ENCODE measurements at places on chromosomes 5 and 9.

DNA sequence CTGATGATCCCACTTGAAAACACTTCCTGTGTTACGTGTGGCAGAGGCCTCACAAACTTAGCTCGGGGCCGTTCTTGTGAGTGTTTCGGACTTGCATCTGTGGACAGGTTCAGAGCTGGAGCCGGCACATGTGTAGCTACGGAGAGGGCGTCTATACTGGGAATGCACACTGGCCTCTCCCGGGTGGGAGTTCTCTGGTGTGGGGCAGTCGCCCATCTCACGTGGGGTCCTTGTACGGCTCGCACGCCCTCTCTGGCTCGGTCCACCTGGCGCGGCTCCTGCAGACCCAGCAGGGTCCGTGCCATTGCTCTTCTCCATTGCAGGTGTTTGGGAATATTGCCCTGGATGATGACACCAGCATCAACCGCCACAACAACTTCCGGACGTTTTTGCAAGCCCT is 197.9 kb downstream of the CACNA1B start:
- peak; percentile 88 for DNase-seq

DNA sequence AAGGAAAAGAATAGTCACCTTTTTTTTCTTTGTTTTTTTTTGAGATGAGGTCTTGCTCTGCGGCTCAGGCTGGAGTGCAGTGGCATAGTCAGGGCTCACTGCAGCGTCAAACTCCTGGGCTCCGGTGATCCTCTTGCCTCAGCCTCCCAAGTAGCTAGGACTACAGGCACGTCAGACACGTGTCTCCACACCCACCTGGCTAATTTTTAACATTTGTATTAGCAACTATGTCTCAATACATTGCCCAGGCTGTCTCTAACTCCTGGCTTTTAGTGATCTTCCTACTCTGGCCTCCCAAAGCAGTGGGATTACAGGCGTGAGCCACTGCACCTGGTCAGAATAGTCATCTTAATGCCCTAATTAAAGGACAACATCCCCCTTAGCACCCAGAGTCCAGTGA is 54.4 kb upstream of the CTSL start:
- peak; percentile 19 for DNase-seq

GRCh38 chr5:148172377-148172776 is 4.0 kb downstream of the SPINK14 start:
- no peak for DNase-seq

DNA sequence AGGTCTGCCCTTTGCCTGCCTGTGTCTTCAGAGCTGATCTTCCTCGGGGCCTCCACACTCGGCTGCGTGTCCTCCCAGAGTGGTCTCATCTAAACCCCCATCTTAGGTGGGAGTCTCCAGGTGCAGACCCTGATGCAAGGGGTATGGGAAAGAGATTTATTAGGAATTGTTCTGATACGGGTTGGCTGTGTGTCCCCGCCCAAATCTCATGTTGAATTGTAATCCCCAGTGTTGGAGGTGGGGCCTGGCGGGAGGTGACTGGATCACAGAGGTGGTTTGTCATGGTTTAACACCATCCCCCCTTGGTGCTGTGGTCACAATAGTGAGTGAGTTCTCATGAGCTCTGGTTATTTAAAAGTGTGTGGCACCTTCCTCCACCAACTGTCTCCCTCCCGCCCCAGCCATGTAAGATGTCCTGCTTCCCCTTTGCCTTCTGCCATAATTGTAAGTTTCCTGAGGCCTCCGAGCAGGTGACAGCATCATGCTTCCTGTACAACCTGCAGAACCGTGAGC is 208.4 kb downstream of the AOPEP start:
- DNase-seq = no peak

GRCh38 chr5:19855931-19856330 is 132.1 kb downstream of the CDH18 start:
- no peak for DNase-seq

GRCh38 chr5:173919443-173919842 is 31.3 kb downstream of the CPEB4 start:
- DNase-seq = no peak

DNA sequence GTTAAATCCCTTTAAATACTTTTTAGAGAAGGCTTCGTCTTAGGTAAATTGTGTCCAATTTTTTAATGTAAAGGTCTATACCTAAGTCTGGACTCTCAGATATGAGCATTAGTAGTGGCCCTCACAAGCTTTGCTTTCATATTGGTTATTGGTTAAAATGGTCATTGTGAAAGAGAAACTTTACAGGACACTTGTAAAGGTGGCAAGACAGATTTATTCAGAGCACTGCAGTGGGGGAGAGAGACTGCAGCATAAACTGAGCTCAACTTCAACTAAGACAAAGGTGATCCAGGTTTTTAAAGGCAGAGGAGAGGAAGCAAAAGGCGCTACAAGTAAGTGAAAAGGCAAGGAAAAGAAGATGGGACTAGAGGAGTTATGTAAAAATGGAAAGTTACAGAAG is 157.7 kb downstream of the PARP8 start:
- no peak for DNase-seq

DNA sequence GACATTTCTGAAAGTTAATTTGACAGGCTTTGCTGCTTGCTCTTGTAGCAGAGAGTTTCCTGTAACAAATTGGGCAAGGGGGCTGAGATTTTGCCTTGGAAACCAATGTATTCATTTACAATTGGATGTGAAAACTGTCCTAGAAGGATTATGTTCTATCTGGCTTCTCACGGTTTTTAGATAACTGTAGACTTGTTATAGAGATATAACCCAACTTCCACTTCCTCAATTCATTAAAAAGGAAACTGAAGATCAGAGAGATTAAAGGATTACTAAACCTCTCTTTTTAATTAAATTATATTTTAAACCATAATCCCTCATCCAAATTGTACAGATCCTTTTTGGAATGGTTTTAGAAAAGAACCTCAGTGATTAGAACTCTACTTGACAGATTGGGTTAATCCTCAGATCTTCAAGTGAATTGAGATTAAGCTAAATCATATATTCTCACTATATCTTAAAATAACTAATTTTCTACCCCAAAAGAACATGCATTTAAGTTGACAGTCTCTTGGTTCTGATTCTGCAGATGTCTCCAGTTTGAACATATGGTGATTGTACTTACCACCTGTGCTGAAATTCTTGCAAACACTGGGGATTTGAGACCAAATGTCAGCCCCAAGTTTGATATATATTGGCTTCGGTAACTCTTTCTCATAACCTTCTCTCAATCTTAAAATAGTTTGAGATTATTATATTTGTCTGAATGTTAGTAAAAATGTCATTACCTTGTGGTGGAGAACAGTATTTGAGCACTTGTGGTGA is 130.1 kb upstream of the C9orf72 start:
- DNase-seq = no peak

GRCh38 chr5:67221487-67222242 is 25.1 kb upstream of the CD180 start:
- no peak for DNase-seq

GRCh38 chr5:106601620-106602019 is 1069.1 kb downstream of the EFNA5 start:
- no peak for DNase-seq

DNA sequence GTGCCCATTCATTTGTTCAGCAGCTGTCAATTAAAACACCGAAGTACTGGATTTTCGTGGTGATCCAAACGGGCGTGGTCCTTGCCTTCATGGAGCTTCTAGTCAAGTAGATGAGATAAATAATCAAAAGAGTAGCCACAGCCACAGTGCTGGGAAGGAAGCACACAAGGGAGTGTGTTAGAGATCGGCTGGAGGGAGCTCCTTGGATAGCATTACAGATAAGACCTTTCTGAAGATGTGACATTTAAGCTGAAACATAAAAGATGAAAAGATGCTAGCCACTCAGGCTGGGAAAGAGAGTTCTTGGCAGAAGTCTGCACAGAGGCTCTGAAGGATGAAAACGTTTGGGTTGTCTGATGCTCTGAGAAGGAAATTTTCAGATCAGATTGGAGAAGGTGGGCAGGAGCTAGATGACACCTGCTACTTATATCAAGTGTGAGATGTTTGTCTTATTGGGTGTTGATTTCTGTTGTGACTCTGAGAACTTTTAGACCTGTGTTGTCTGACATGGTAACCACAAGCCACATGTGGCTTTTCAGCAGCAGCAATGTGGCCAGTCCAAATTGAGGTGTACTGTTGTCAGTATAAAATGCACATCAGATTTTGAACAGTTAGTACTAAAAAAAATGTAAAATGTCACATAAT is 123.9 kb downstream of the TLE4 start:
- peak; percentile 75 for DNase-seq

DNA sequence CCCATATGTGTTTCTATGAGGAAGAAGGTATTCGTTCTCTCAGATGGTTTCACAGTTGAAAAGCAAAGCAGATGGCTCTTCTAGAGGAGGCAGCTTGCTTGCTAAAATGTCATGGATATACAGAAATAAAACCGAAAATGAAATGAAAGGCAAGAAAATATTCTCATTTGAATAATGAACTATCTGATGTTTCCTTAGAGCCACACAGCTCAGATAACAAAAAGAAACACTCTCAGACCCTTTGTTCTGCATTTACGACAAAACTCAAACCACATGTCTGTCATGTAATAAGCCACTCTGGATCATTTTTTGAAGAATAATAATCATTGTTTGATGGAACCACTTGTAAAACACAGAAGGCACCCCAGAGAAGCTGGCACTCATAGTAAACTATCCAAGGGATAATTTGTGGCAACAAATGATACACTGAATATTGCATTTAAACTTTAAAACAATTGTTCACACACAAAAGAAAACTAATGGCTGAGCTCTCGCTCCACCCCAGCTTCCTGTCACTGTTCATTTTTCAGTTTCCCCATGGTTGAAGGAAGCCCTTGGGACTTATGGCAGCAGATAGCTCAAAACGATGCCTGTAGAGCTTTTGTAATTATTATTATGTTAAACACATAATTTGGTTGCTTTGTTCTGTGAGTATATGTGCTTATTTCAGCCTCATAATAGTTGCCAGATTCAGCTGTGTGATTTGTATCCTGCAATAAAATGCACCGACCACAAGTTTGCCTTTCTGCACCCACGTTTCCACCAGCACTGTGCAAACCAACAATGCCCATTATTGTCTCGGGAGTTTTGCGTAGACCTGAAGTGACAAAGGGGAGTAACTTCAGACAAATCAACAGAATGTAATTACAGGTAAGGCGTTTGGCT is 256.0 kb downstream of the TMEM167A start:
- DNase-seq = no peak

DNA sequence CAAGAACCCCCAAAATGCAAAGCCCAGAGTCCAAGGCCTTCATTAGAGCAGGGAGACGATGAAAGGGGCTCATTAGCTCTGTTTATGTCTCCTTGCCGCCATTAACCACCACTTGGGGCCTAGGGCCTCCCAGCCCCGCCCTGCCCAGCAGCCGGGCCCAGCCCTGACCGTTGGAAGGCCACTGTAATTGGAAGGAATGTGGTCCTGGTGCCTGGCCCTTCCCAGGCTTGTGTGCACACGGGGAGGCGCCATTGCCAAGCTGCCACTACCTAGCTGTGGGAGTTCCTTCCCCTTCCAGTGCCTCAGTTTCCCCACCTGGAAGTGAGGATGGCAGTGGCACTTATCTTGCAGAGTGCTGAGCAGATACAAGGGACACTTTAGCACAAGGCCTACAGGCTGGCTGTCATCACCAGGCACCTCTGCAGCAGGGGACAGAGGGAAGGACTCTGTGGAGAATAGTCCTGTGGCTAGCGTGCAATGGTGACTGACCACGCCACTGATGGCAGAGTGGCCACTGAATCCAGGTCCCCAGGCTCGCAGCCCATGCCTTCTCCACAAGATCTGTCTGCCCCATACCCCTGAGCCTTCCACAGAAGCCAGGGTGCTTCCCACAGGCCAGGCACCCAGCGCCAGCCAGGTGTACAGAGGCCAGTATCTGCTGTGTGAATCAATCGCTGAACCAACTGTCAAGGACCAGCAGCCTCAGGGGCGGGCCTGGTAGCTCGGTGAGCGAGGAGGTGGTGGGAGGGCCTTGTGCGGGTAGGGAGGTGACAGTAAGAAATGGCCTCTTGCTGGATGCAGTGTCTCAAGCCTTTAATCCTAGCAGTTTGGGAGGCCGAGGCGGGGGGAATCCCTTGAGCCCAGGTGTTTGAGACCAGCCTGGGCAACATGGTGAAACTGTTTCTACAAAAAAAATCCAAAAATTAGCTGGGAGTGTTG is 20.8 kb downstream of the GBGT1 start:
- DNase-seq = no peak

GRCh38 chr9:21095561-21095960 is 17.8 kb upstream of the IFNB1 start:
- DNase-seq = no peak

- DNase-seq = no peak
Measured at GRCh38 chr5:31638345-31638744, 586 bp upstream of the PDZD2 start.

- DNase-seq = no peak
Measured at GRCh38 chr5:149235841-149236240, 35.8 kb upstream of the AFAP1L1 start.

GRCh38 chr5:34686762-34687268 is 30.7 kb downstream of the RAI14 start:
- no peak for DNase-seq

GRCh38 chr5:179240561-179240960 is 104.7 kb downstream of the ADAMTS2 start:
- no peak for DNase-seq

DNA sequence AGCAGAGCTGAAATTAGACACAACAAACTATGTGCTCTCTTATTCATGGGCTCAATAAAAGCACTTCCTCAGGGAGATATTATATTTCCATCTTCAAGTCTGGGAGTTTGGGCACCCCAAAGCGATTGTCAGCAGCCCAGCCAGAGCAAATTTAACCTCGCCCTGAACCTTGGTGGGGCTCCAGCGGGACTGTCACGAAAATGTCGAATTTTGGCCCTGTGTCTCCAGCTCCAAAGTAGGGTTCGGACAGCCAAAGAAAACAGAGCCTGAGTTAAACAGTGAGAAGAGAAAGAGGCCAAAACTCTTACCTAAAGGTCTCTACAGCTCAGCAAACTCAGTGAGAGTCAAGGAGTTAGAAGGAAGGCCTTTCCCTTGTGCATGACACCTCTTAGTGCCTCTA is 432.9 kb downstream of the SPATA31D1 start:
- DNase-seq = no peak

GRCh38 chr9:131559421-131560000 is 14.2 kb downstream of the PRRT1B start:
- no peak for DNase-seq

DNA sequence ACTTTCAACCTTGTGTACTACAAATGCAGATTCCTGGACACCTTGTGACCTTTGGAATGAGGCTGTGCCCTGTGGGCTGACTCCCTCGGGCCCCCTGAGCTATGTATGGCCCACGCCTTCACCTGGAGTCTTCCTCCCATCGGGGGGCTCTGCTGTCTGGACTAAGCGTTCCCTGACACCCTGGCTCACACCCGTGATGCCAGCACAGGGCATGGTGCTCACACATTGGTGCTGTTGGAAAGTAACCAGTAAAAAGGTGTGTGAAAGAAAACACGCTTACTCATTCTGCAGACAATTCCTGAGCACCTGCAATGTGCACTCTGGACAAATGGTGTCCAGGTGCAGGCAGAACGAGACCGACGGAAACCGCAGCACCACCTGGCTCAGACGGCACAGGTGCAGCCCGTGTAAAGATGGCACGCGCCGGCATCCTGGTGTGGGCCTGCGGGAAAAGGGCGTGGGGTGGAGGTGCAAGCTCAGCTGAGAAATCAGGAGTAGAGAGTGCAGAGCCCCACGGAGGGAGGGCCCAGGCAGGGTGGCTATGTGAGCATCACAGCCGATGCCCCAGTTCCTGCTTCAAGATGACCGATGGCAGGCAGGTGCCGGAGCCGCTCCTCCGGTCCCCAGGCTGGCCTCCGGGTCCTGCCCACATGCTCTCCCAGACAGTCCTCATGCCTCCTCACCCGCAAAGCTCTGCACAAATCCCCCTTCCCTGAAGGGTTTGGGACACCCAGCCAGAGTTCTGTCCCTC is 11.0 kb downstream of the LPCAT1 start:
- no peak for DNase-seq
